HCT116 (cell line): ENCODE measurements at places on chromosomes 16 and 17. TPM values are rescaled to one million over a fixed set of nuclear protein-coding genes. Genes with fewer than 3 reads are reported as not detected.

DNA sequence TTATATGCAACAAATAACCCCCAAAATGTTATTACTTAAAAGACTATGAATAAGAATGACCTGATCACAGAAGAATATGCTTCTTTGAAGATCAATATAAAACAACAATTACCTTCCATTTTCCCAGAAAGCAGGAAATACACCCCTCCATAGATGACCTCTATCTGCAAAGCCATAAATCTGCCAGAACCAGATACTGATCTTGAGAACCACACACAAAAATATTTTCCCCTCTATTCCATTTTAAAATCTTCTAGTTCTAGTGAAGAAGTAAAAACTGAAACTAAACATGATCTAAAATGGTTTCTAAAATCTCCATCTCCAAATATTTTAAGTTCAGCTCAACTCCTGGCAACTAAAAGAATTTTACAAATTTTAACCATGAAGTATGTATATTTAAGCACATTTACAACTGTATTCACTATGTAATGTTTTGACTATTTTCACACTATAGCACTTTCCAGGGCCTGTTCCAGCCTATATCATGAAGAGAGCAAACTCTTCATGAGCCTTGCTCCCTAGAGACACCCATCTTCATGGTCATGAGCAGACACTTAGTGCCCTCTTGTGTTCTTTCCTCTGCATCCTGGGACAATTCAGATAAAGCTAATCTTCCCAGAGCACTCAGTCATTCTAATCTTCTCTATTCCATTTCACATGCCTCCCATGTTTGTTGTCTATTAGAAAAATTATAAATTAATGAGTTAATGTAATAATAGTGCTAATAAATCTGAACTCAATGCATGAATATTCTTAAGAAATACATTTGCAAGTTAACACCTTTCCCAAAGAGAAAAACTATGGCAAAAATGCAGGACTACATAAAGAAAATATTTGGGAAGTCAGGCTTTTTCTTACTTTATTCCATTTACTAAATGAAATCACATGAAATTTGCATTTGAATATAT, 87.0 kb downstream of the HELZ start:
- no peaks in the 10 kb centered on the region for H3K4me1 ChIP-seq
- no peak overlapping the region for H3K4me3 ChIP-seq
- DNase-seq = peak; percentile 10
- H3K36me3 ChIP-seq = peaks cover 11% of the 10 kb centered on the region; the same call in 1 of the 2 replicates
- H3K27me3 ChIP-seq = no peaks in the 10 kb centered on the region
- H3K27ac ChIP-seq = no peak overlapping the region

GRCh38 chr16:31376705-31377104, 16.4 kb upstream of the ITGAD start:
- no peak overlapping the region for H3K27ac ChIP-seq
- no peaks in the 10 kb centered on the region for H3K4me1 ChIP-seq
- no peak overlapping the region for H3K4me3 ChIP-seq
- no peaks in the 10 kb centered on the region for H3K36me3 ChIP-seq
- DNase-seq = no peak

- H3K27ac ChIP-seq = no peak overlapping the region
- no peaks in the 10 kb centered on the region for H3K27me3 ChIP-seq
- no peaks in the 10 kb centered on the region for H3K36me3 ChIP-seq
- peaks cover 30% of the 10 kb centered on the region for H3K4me1 ChIP-seq
- no peak for DNase-seq
- H3K4me3 ChIP-seq = no peak overlapping the region
Observed at GRCh38 chr17:64741038-64741641, 79.0 kb upstream of the SMURF2 start.

DNA sequence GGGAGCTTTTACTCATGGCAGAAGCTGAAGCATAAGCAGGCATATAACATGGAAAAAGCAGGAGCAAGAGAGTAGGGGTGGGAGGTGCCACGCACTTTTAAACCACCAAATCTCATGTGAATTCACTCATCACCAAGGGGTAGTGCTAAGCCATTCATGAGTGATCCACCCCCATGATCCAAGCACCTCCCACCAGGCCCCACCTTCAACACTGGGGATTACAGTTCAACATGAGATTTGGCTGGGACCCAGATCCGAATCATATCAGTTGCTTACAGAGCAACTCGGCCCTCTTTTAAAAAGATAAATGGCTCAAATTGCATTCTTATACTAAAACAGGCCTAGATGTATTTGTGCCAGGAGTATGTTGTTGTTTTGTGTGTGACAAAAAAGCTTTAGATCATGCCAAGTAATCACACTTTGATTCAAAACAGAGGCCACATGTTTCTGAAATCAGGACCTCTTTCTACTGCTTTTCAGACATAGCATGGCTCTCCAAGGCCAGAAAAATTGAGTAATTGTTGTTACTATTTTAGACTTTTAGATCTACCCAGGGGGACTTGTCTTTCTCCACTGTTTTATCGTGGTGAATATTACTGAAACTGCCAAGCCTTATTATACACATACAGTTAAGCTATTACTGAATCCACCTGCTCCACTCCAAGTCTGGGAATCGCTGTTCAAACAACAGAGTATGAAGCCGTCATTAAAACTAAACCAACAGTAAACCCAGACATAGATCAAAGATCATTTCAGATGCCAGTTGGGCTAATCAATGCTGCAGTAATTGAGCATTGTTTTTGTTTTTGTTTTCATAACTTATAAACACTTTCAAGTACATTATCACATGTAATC, 163.3 kb downstream of the KCNJ2 start:
- no peaks in the 10 kb centered on the region for H3K27me3 ChIP-seq
- no peak overlapping the region for H3K27ac ChIP-seq

DNA sequence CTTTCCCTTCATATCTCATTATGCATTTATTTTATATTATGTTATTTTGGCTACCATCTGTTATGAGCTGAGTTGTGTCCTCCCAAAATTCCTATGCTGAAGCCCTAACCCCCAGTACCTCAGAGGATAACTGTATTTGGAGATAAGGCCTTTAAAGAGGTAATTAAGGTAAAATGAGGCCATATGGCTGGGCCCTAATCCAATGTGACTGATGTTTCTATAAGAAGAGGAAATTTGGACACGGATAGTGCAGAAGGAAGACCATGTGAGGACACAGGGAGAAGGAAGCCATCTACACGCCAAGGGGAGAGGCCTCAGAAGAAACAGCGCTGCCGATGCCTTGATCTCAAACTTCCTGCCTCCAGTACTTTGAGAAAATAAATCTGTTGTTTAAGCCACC, 557.7 kb upstream of the CDH5 start:
- H3K4me1 ChIP-seq = no peaks in the 10 kb centered on the region
- no peak overlapping the region for H3K4me3 ChIP-seq
- DNase-seq = no peak
- no peak overlapping the region for H3K27ac ChIP-seq

GRCh38 chr17:7029659-7030058, 6.2 kb upstream of the SLC16A13 start:
- H3K4me3 ChIP-seq = no peak overlapping the region
- H3K36me3 ChIP-seq = no peaks in the 10 kb centered on the region
- DNase-seq = no peak
- no peak overlapping the region for H3K27ac ChIP-seq
- no peaks in the 10 kb centered on the region for H3K27me3 ChIP-seq

DNA sequence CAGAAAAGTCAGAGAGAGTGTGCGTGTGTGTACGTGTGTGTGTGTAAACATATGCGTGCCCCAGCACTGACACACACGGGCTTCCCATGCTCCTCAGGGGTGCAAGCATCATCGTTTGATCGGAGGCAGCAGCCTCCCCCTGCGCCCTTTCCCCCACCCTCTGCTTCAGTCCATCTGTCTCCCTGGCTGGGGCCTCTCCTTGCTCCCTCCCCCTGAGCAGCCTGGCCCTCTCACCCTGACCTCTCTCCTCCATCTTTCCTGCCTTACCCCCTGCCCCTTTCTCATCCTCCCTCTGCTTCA, 4.4 kb downstream of the STX1B start:
- H3K27me3 ChIP-seq = no peaks in the 10 kb centered on the region
- H3K4me3 ChIP-seq = no peak overlapping the region
- H3K27ac ChIP-seq = no peak overlapping the region
- DNase-seq = no peak

- H3K36me3 ChIP-seq = 0 out of 2 replicates have a peak, but pooled peaks cover 5% of the 10 kb centered on the region
- H3K27ac ChIP-seq = no peak overlapping the region
- DNase-seq = no peak
- no peaks in the 10 kb centered on the region for H3K27me3 ChIP-seq
- H3K4me3 ChIP-seq = no peak overlapping the region
Observed at GRCh38 chr16:74521691-74522090, 85.2 kb downstream of the GLG1 start.

DNA sequence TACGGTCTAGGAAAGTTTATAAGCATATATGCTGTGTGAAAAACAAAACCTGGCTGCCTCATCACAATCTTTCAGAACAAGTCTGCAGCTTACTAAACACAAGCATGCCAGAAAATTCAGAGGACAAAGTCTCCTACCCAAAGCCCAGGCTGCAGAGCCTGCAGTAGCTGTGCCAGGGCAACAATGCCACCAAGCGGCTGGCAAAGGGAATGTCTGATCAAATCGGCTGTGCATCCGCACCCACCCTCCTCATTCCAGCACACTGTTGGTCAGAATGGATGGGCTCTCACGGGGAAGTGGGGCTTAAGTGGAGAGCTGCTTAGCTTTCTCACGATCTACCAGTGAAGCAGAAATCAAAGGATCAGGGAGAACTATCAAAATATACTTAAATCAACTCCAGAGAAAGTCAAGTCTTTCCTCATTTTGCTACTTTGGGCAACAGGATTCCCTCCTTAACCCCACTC, 73.5 kb downstream of the CYTH1 start:
- H3K4me3 ChIP-seq = no peak overlapping the region
- peak; percentile 56 for DNase-seq
- peaks cover 8% of the 10 kb centered on the region for H3K4me1 ChIP-seq
- no peak overlapping the region for H3K27ac ChIP-seq

GRCh38 chr16:78666318-78666717, 566.9 kb downstream of the WWOX start:
- H3K4me3 ChIP-seq = no peak overlapping the region
- no peaks in the 10 kb centered on the region for H3K4me1 ChIP-seq
- no peak for DNase-seq
- H3K36me3 ChIP-seq = no peaks in the 10 kb centered on the region
- H3K27me3 ChIP-seq = no peaks in the 10 kb centered on the region
- no peak overlapping the region for H3K27ac ChIP-seq

DNA sequence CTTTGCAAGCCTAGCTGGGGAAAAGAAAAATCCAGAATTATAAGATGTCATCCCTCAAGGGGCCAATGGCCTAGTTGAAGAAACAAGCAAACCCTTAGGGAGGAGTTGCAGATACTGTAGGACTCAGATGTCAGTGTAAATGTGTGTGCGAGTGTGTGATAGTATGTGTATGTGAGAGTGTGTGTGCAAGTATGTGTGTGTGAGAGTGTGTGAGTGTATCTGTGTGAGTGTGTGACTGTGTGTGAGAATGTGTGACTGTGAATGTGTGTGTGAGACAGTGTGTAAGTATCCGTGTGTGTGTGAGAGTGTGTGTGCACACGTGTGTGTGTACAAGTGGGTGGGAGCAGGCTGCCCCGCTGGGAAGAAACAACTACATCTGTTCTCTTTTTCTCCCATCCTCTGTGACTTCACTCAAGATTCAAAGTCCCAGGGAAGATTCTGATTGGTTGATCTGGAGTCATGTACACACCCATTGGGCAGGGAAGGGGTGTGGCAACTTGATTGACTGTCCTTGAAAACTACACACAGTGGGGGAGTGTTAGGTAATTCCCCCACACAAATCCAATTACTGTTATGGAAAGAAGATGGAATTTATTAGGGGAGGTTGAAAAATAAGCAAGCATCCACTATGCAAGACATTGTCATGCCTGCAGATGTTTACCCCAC, 40.7 kb downstream of the IRX3 start:
- no peak overlapping the region for H3K4me3 ChIP-seq
- DNase-seq = no peak
- no peaks in the 10 kb centered on the region for H3K4me1 ChIP-seq

GRCh38 chr16:64304951-64305350, 816.9 kb downstream of the CDH11 start:
- H3K27me3 ChIP-seq = no peaks in the 10 kb centered on the region
- no peak for DNase-seq
- H3K4me3 ChIP-seq = no peak overlapping the region
- no peaks in the 10 kb centered on the region for H3K4me1 ChIP-seq
- no peak overlapping the region for H3K27ac ChIP-seq

DNA sequence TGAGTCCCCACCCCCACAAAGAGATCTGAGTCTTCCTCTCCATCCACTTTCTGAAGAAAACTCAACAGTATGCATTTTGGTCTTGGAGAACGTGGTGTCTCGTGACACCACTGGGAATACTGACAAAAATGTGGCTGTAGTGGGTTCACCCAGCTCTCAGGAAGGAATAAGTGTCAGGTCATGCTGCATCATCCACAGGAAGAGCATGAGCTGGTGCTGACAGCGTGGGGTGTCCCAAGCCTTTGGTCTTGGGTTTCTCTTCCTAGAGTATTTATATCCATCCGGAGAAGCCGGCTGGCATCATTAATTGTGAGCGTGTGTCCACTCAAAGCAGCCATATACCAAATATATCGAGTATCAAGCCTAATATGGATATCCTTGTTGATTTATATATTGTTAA, 55.9 kb downstream of the C17orf67 start:
- no peaks in the 10 kb centered on the region for H3K36me3 ChIP-seq
- H3K27me3 ChIP-seq = peaks cover 11% of the 10 kb centered on the region; the same call in 1 of the 2 replicates
- H3K4me3 ChIP-seq = no peak overlapping the region
- DNase-seq = no peak

The KRT31 gene
- total RNA-seq = not detected

The KCNJ2 gene
- not detected for total RNA-seq

The CCL1 gene
- total RNA-seq = not detected

The CSH1 gene
- total RNA-seq = not detected

The ADCY9 gene
- 9.8 TPM for total RNA-seq

The TAT gene
- total RNA-seq = 0.91 TPM

The CD300C gene
- 0.15 TPM for total RNA-seq

The NACA2 gene
- total RNA-seq = not detected

The KRT34 gene
- not detected for total RNA-seq

The ANKRD40CL gene
- 0.57 TPM for total RNA-seq

The CYGB gene
- total RNA-seq = 0.66 TPM
